ENCODE measurements at places on chromosomes 2 and 18. TPM values are rescaled to one million over a fixed set of nuclear protein-coding genes. Genes with fewer than 3 reads are reported as not detected.

GRCh38 chr18:23138471-23138870, 3.2 kb downstream of the CABLES1 start:
- no peak for DNase-seq

- DNase-seq, result no peak
Measured at GRCh38 chr18:13465476-13465875, 246.9 kb downstream of the LDLRAD4 start.

DNA sequence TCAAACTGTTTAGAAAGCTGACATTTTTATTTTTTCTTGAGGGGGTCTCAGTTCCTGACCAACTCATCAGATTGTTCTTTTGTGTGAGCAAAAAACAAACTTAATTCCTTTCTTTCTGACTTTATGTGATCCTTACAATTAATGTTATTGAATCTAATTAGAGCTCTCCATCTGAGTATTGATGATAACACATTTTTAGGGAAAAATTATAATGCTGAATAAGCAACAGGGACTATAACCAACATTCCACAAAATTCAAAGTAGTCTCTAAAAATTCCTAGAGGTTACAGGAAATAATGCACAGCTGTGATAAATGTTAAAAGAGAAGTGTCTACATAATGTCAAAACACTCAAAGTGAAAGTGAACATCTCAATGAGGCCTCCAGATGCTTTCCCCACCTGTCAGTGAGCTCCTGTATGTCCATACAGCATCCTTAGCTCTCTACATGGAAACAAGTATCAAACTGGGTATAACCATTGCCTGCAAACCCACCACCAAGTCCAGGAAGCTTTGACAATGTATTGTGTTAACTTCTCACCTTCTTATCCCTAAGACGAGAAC, 786.0 kb upstream of the SLC39A10 start:
- DNase-seq, result no peak

DNA sequence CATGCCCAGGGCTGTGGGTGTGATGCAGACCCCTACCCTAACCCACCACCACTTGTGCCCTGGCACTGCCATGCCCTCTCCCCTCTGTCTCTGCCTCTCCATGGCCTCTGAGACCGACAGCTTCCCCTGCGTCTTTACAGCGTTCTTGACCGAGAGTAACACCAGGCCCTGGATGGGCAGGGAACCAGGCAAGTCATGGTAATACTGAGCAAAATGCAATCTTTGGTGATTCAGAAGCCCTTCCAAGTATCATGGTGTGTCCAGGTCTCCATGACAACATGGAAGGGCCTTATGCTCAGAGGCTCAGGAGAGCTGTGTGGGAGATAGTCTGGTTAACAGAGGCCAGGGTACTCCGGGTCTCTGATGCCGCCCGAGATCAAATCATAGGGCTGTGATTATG, 176.1 kb downstream of the KLHL29 start:
- DNase-seq, result no peak

GRCh38 chr18:79570266-79571201, 109.1 kb upstream of the CTDP1 start:
- DNase-seq, result no peak

DNA sequence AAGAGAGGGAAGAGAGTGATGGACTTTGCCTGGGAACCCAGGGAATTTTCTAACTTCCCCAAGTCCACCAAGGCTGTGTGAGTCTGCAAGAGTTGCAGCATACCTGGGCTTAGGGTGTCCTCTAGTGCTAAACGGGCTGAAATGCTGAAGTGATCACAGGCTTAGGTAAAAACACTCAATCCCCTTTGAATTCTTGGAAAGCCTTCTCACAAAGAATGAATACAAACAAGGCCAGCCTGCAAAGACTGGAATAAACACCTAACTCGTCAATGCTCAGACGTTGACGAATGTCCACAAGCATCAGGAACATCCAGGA, 30.0 kb upstream of the BMP10 start:
- no peak for DNase-seq

DNA sequence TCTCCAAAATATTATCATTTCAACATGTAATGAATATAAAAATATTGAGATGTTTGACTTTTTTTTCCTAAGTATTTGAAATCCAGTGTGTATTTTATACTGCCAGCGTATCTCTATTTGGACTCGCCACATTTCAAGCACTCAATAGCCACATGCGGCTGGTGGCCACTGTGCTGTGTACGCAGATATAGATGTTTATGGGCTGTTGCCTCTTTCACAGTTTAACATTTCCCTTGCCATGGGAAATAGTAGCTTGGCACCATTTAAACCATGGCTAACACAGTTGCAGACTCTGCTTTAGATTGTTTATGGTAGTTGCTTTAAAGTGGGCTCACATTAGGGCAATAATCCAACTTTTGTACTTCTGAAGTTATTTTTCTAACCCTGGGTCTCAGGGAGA, 136.6 kb upstream of the ITGB6 start:
- no peak for DNase-seq

Gene FLACC1
- 0.45 TPM for total RNA-seq

DNA sequence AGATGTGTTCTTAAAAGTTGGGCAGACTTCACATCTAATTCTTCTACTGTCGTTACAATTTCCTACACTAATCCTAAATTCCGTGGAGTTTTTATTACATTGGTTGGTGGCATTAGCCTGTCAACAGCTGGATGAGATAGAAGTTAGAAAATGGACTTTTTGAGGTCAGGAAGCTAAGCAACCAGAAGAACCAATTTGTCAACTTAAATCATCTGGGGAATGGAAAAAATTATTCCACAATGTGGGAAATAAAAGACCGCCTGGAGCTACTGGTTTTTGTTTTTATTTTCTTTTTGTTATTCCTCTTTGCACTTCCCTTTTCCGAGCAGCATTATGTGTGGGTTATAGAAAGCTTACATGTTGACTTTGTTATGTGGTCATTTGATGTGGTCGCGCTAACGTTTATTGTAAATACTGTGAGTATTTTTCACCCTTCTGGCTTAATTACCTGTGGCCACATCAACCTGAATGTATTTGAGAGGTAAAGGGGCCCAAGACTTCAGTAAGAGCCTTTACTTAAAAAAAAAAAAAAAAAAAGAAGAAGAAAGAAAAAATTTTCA, 75.3 kb downstream of the PTPRM start:
- no peak for DNase-seq

Gene POU3F3
- 32.8 TPM for total RNA-seq

Gene CGREF1
- total RNA-seq, result 0.20 TPM

Gene TGFA
- 91.7 TPM for total RNA-seq

Gene GKN1
- total RNA-seq, result not detected

Gene GATA6
- total RNA-seq, result 0.35 TPM

DNA sequence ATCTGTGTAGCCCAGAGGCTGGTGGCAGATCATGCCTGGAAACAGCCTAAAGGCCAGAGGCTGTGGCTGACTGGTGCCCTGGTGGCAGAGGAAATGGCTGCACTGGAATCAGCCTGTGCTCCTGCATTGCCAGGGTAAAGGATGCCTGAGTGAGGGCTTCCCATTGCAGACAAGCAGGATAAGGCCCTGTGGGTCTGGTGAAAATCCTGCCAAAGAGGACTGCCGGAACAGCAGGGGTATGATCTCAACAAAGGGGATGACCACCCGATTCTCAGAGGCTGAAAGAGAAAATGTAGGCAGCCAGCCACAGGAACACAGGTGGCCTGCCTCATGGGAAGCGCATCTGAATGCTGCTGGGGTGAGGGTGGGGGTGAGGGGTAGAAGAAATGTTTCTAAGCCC, 48.2 kb downstream of the FBXO48 start:
- DNase-seq, result no peak

GRCh38 chr2:165376571-165376975, 92.9 kb upstream of the CSRNP3 start:
- no peak for DNase-seq

Measured in renal cortical epithelial cell (primary cell).